ENCODE measurements at places on chromosomes 5 and 9.

GRCh38 chr5:83767409-83767992 is 46.8 kb upstream of the HAPLN1 start:
- no peak for DNase-seq

GRCh38 chr5:152488869-152489268 is 83.8 kb upstream of the NMUR2 start:
- DNase-seq = no peak

GRCh38 chr9:77427256-77427927 is 220.7 kb downstream of the GNA14 start:
- DNase-seq = no peak

DNA sequence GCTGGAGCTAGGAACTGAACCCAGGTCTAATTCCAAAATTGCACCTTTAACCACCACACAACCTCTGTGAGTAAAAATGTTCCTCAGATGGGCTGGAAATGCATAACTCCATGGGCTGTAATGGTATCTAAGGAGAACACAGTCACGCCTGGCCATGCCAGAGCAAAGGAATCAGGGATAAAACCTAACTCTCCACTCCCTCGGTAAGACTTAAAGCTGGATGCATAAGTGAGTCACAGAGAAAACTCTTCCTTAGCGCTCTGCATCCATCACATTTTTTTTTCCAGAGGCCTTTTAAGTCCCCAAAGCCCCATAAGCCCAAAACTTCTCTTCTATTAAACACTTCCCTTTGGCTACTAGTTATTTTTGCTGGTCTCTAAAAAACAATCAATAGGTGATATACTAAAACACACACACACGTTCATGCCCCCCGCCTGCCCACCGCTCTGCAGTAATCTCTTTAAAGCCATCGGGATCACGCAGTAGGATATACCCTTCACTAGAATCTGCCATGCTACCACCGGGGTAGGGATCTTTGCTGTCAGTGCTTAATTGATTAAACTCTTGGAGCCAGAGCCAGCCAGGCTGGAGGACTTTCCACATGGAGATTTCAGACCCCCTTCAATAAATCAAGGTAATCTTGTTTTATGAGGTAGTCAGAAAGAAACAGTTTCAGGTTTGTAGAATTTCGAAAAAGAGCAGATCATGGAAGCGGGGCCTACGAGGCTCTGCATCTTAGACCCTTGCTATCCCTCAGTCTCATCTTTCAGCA is 212.9 kb downstream of the MAPKAP1 start:
- no peak for DNase-seq

DNA sequence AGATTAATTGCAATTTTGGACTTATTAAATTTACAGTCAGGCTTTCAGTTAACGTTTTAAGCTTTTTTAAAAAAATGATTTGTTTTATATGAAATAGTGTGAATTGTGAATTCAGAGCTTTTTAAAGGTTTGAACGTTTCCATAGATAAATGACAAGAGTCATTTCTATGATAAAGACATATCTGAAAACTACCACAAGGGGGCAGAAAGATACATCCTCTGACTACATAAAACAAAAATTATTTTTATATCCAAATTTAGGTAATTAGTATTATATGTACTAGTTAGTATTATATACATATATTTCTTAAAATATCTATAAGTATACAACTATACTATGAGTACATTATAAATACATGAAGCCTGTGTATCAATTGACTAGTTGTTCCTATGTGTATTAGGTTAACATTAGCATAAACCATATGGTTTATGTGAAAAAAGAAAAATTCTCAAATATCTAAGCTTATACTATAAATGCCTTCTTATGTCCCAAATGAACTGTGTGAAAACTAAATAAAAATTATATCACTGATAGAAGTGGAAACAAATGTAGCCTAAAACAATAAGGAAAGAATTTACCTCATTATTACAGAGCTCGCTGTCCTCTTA is 155.2 kb downstream of the MEF2C start:
- DNase-seq = no peak

- no peak for DNase-seq
Observed at GRCh38 chr5:135214897-135215616, 181.0 kb upstream of the PITX1 start.

DNA sequence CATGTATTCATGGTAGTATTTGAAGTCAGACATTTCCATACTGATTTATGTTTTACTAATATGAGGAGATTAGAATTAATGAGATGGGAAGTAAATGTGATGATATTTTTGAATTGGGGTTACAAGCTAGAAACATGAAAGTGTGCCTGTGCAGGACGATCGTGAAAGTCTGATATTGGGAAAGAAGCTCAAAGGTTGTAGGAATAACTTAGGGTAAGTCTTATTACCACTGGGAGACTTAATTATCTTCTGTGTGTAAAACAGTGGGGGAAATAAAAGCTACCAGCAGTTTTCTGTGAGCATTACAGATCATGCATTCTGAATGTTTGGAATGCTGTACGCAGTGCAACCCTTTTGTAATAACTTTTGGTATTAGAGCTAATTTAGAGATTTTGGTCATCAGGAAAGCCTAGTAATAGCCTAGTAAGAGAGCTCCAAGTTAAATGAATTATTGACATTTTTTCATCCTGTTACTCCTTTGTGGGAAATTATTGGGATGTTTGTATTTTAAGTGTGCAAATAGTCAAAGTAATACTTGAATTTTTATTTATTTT is 153.9 kb downstream of the PCSK5 start:
- DNase-seq = no peak

DNA sequence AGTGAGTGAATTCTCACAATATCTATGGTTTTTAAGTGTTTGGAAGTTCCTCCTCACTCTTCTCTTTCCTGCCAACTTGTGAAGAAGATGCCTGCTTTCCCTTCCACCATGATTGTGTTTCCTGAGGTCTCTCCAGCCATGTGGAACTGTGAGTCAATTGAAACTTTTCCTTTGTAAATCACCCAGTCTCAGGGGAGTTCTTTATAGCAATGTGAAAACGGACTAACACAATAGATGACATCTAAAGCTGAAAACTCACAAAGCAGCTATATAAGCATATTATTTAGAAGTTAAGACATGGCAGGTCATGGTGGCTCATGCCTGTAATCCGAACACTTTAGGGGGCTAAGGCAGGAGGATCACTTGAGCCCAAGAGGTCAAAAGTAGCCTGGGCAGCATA is 130.2 kb downstream of the ARRDC3 start:
- no peak for DNase-seq

- no peak for DNase-seq
Observed at GRCh38 chr9:114616684-114617520, 5.8 kb downstream of the TMEM268 start.

DNA sequence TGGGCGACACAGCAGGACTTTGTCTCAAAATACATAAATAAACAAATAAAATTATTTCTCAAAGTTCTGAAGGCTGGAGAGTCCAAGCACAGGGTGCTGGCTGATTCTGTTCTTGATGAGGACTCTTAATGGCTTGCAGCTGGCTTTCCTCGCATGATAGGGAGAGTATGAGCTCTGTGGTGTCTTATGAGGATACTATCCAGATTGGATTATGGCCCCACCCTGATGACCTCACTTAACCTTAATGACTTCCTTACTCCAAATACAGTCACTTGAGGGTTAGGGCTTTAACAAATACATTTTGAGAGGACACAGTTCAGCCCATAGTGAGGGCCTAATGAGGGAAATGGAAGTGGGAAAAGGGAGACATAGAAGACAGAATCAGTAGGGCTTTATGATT is 87.7 kb downstream of the FOCAD start:
- no peak for DNase-seq

- no peak for DNase-seq
Observed at GRCh38 chr9:35163413-35163812, 1.6 kb downstream of the UNC13B start.

DNA sequence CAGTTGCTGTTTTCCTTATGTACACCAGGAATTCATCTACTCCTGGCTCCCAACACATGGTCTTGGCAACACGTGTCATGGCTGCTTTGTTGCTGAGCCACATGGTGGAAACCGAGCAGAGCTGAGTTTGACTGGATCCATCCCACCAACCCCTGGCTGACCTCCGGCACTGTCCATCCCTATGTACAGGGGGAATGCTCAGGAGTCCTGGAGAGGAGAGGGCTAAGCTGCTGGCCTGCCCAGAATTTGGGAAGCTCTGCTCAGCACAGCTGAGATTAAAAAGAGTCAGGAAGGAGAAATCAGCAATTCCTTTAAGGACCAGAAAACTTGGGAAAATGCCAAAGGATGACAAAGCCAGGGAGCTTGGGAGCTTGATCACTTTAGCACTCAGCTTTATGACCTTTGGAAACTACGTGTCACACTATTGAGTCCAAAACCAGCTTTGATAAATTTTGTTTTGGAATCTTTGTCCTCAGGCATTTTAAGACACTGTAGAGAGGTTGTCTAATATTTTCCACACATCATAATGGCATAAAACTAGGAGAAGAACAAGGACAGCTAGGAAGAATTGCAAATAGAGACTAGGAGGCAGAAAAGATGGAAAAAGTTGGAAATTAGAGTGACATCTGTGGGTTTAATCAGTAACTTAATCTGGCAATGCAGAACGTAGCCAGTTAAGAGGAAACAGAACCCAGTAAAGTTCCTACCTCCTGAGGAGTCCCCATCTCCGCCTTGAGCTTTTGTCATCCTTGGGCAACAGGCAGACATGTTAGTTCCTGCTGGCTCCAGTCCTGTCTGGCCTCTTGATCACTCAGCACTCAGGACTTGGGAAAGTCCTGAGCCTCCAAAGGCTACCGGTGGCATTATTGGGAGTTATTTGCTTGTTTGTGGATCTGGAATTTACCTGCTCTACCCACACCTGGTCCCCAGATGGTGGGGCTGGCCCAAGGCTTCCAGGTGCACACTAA is 62.5 kb upstream of the PLPP1 start:
- DNase-seq = no peak

- no peak for DNase-seq
Observed at GRCh38 chr9:7165331-7165975, 407.7 kb downstream of the KDM4C start.

GRCh38 chr9:135082536-135082935 is 4.9 kb upstream of the OLFM1 start:
- no peak for DNase-seq

DNA sequence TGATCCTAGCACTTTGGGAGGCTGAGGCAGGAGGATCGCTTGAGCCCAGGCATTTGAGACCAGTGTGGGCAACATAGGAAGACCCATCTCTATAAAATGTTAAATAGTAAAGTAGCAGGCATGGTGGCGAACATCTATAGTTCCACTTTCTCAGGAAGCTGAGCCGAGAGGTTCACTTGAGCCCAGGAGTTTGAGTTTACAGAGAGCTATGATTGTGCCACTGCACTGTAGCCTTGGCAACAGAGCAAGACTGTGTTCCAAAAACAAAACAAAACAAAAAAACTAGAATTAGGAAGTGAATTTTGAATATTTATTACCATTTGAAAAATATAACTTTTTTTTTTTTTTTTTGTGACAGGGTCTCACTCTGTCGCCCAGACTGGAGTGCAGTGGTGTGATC is 26.8 kb upstream of the PAX5 start:
- DNase-seq = no peak

DNA sequence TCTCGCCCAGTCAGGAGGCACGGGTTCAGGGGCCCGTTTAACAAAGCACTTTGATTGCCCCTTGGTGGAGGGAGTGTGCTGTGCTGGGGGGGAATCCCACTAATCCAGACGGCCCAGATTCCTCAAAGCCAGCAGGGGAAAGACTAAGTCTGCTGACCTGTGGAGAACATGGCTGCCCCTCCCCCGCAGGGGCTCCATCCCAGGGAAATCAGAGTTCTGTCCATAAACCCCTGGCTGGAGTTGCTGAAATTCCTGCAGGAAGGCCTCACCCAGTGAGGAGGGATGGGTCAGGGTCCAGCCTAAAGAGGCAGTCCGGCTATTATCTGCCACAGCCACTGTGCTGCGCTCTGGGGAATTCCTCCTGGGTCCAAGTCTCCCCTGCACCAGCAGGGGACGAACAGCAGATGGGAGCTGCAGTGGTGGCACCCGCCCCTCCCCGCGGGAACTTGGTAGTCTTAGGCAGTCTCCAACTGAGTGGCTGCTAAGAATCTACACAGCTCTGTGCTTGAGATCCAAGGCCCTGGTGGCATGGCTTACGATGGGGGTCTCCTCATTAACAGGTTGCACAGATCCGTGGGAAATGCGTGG is 174.0 kb upstream of the DAB2 start:
- no peak for DNase-seq

GRCh38 chr5:118146824-118147223 is 841.5 kb downstream of the DTWD2 start:
- DNase-seq = no peak

DNA sequence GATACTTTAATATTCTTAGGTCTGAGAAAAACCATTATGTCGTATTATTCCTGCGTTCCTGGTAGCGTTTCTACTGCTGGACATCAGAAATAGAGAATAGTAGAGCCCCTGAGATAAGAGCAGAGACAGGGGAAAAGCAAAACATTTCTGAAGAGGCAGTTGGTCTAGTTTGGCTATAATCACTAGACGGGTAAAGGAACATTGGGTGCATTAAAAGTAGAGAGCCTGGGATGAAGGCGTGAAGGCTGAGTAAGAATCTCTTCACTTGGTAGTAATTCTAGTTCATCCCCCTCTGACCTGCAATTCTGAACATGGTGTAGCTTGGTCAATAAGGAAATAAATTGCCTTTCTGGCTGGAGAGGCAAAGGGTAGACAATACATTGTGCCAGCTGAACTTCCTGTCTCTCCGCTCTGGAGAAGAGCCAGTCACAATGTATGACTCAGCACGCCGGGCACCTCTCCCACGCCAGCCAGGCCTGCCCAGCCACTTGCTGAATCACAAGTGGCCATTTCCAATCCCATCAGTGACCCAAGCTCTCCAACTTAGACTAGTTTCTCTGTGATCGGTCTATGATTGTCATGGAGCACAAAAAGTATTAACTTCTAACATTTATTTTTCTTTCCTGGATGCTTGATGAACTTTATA is 75.4 kb downstream of the STK32A start:
- DNase-seq = no peak

- no peak for DNase-seq
Observed at GRCh38 chr9:136567651-136568287, 21.9 kb upstream of the NOTCH1 start.

- peak; percentile 75 for DNase-seq
Observed at GRCh38 chr9:38160613-38161215, 91.7 kb upstream of the SHB start.

DNA sequence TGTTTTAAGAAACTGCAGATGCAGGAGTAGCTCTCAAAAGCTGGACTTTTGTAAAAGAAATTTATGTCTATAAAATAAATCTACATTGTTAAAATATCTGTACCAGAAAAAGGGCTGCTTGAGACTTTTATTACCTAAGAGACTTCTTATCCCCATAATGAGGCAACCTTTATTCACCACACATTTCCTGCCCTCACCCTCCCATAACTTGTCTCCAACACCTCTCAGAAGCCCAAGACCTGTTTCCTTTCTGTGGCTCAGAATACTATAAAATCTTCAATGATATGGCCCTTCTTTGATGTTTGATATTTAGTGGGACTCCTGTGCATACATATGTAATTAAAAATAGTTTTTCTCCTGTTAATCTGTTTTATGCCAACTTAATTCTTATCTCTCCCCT is 141.5 kb upstream of the FER start:
- no peak for DNase-seq

DNA sequence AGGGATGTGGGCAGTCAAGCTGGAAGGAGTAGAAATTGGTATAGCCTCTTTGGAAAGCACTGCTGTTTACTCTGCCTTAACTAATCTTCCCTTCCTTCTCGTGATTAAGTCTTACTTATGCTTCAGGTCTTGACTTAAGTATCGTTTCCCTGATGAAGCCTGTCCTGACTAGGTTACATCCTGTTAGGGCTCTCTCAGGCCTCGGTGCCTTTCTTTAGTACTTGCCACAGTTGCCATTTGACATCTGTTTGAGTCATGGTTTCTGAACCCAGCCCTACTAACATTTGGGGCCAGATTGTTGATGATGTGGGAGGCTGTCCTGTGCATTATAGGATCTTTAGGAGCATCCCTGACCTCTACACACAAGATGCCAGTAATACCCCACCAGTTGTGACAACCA is 94.4 kb downstream of the GAPVD1 start:
- DNase-seq = no peak
